Fibroblast of skin of left quadriceps (primary cell): ENCODE measurements at places on chromosomes 5 and 9.

GRCh38 chr9:127714951-127715469 lies 453 bp downstream of the PTRH1 start:
- DNase-seq, result no peak

DNA sequence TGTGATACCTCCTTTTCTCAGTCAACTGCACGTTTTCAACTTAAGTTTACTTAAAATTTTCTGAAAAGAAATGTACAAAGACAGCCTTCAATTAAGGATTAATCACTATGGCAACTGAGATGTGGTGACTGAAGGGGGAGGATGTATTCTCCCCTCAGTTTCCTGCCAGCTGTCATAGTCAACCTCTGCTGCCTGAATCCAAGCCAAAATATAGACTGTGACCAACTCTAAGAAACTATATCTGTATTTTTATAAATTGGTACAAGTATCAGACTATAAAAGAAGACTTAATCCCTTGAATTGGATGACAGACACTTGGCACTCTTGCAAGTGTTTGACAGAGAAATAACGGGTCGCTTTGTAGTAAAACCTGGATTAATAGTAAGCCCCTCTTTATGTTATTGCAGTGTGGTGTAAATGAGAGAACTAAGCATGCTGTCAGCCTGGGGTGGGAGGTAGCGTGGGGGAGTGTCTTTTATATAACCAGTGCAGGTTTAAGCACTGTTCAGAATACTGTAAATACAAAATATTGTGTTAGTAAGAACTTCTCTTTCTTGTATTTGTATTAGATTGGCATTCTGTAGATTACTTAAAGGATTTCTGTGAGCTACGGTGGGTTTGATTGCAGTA lies 106.4 kb downstream of the ERCC6L2 start:
- no peak for DNase-seq

- DNase-seq, result peak; percentile 59
These were observed 48.1 kb upstream of the RIOK2 start for GRCh38 chr5:97231025-97231636.

DNA sequence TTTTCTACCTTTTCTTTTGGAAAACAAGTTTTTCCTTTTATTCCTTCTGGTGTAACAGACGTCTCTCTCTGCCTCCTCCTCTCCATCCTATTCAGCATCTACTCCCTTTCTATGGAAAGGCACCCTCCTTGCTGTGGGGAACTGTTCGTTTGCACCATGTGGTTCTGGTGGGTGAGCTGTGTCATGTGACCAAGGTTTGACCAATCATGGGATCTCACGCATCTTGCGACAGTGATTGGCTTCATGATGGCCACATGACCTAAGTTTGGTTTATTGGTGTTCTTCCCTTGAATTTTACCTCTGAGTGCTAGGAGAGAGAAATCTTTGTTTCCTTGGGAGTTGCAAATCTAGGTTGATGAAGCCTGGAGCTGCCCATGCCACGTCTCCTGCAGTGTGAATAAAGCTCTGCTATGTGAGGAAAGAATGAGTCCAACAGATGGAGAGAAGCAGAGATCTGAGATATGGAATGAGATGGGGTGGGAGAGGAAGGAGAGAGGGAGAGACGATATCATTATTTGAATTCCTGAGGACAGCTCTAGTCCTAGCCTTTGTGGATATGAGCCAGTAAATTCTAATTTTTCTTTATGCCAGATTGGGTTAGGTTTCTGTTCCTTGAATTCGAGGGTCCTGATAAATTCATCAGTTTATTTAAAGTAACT lies 178.8 kb upstream of the IL12B start:
- no peak for DNase-seq

DNA sequence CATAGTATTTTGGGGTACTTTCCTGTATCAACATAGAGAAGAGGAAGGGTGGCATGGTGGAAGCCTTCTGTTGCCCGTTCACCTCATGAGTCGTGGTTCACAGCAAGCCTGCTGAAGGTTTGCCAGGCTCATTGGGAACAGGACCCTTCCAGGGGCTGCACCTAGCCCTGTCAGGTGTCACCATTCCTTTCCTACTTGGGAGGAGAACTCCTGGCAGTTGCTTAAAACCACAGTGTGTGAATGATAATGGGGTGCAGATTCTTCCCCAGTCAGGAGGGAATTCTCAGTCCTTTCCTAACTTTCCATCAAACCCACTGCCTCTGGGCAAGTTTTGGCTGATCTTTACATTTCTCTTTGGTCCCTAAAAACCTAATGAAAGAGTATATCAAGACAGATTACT lies 99.4 kb upstream of the CTNND2 start:
- DNase-seq, result no peak

- no peak for DNase-seq
These were observed 129.8 kb upstream of the SGCD start for GRCh38 chr5:156197042-156197635.

DNA sequence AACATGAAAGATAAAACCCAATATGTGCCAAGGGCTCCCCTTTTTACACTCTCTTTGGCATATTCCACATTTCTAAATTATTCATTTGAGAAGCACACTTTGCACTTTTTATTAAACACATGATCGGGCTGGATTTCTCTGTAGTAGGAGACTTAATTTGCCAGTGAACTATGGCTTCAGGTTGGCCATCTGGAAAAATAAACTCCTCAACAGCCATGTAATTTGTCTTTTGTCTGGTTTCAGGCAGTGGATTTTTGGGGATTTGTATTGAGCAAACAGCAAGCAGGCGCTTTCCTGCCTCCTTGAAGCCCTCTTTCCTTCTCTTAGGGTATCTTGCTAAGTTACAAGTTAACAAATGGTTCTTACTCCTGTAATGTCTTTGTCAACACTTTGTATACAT lies 73.0 kb upstream of the DMRTA1 start:
- DNase-seq, result no peak

DNA sequence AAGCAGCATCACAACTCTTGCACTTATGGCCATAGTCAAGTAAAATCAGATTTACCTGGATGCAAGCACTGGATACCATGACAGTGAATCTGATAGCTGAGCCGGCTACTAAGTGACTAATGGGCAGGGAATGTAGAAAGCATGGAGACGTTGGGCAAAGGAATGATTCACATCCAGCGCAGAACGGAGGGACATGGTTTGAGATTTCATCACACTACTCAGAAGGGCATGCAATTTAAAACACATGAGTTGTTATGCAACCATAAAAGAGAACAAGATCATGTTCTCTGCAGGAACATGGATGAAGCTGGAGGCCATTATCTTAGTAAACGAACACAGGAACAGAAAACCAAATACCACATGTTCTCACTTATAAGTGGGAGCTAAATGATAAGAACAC lies 169.1 kb upstream of the PIK3R1 start:
- peak; percentile 99 for DNase-seq
